Activated CD4-positive, CD25-positive, alpha-beta regulatory T cell treated with anti-CD3 and anti-CD28 coated beads, Interleukin-2, amount 50 U/mL, for 24 hours (primary cell): ENCODE measurements at places on chromosomes 11 and 22.
A peak's percentile ranks its signal among the peaks of the same experiment; 100 is the strongest.

- ATAC-seq: no peak
Measured at GRCh38 chr11:119684361-119685110, 44.5 kb downstream of the NECTIN1 start.

GRCh38 chr11:31414338-31414737 lies 44.7 kb downstream of the DNAJC24 start:
- ATAC-seq: no peak

- ATAC-seq: no peak
Measured at GRCh38 chr11:35173616-35174566, 34.9 kb downstream of the CD44 start.

- no peak for ATAC-seq
Measured at GRCh38 chr11:109728056-109728455, 306.1 kb downstream of the C11orf87 start.

DNA sequence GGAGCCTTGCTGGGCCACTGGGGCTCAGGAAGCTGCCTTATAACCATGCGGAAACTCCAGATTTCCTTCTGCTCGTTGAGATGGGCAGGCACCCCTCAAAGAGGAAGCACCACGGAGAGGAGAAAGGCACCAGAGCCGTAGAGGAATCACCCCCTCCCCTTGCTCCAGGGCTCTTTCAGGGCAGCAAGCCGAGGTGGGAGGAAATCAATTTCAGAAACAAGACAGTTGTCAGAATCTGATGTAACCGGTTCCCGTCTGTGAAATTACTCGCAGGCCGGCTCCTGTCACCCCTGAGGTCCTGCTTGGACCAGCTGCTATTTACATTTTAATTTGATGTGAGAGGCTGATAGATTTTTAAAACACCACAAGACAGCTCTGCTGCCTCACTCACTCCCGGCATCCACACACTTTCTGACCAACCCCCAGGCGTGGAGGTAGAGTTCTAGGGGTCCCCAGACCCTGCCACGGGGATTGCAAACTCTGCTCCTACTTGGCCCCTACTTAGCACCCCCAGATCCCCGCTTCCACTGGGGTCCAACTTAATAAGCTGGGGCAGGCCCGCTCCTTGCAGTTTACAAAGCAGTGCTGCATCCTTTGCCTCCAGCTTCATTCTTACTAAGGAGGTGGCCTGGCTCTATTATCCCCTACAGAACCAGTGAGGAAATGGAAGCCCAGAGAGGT lies 162.5 kb downstream of the CEP164 start:
- ATAC-seq: no peak

GRCh38 chr11:122108192-122108799 lies 7.7 kb downstream of the BLID start:
- ATAC-seq: no peak

DNA sequence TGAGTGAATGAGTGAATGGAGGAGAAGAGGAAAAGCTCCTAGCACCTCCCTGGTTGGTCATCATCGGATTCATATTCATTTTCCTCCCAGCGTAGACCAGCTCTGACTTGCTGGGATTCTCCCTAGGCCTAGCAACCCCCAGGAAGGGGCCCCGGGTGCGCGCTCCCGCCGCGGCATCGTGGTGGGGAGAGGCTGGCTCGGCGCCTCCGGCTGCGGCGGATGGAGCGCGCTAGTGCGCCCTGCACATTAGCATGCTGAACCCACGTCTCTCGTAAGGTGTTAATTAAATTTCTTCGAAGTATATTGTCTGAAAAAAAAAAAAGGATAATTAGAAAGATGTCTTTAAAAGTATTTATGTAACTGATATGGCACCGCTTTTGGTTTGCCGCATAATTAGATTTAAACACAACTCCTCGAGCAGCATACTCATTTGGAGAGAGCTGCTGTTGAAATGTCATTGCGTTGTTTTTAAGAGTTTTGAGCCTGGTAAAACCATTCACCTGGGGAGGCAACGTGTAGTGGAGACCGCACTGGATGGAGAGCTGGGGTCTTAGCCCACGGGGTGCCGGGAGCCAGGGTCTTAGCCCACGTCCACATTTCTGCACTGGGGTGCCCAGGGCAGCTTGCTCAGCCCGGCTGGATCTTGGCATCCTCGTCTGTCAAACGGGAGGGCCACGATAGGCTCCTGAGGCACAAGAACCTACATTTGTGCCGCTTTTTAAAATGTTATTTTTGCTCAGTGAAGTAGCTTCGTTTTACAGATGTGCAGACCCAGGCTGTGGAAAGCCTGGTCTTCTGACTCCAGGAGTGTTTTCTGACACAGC lies 21.8 kb downstream of the MPPED1 start:
- ATAC-seq: no peak

- no peak for ATAC-seq
Measured at GRCh38 chr11:2489083-2489482, 44.3 kb downstream of the KCNQ1 start.

GRCh38 chr11:34744511-34744910 lies 123.6 kb downstream of the EHF start:
- ATAC-seq: no peak

DNA sequence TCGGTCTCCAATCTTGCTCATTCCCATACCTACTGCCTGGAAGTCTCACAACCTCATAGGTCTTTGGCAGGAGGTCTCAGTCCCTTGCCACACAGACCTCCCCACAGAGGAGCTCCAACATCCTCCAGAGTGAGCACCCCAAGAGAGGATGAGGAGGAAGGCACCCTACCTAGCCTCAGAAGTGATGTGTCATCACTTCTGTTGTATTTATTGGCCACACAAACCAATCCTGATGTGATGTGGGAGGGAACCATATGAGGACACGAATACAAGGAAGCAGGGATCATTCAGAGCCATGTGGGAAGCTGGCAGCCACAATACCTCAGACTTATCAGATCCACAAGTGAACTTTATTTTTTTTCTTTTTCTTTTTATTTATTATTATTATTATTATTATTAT lies 9.0 kb upstream of the UPK2 start:
- ATAC-seq: no peak

DNA sequence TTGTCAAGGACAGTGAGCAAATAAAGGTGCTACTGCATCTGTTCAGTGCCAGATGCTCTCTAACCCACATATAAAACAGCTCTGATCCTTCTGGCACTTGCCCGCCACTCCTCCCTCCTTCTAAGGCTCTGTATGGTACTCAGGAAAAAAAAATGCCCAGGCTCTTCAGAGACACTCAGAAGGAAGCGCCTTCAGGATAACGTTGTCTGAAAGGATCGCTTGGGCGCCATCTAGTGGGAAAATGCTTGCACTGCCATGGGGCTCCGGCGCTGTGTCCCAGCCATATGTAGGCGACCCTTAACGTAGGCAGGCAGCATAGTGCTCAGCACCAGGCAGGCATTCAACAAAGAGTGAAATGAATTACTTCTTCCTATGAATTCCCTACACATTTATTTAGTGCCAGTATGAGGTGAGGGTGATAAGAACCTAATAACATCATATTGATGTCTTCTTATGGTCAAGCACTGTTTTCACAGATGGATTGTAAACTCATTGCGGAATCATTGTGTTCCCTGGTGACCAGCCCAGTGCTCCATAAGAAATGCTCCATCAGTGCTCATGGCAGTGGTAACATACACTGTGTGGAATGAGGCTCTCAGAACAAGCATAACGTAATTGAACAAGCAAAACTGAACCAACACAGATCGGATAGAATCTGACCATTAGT lies 39.6 kb downstream of the PAMR1 start:
- ATAC-seq: peak; percentile 78

- no peak for ATAC-seq
Measured at GRCh38 chr22:26416670-26417276, 12.3 kb upstream of the ASPHD2 start.

GRCh38 chr11:72759468-72759985 lies 7.3 kb upstream of the ARAP1 start:
- no peak for ATAC-seq

- no peak for ATAC-seq
Measured at GRCh38 chr22:42939451-42939881, 75.5 kb downstream of the PACSIN2 start.

GRCh38 chr11:16572945-16573344 lies 165.5 kb upstream of the C11orf58 start:
- no peak for ATAC-seq

- ATAC-seq: no peak
Measured at GRCh38 chr11:7413961-7414915, 71.1 kb upstream of the OLFML1 start.

- ATAC-seq: no peak
Measured at GRCh38 chr11:13699041-13699440, 30.6 kb downstream of the FAR1 start.
